NCI-H1436 treated with DMSO at 0.1 percent for 48 hours (cell line): ENCODE measurements at places on chromosomes 7 and 10.

- DNase-seq, result no peak
Observed at GRCh38 chr7:126750207-126750911, 502.4 kb downstream of the GRM8 start.

GRCh38 chr7:101954499-101954898, 137.1 kb downstream of the CUX1 start:
- no peak for DNase-seq

GRCh38 chr10:106360870-106361269, 803.6 kb downstream of the SORCS1 start:
- no peak for DNase-seq

- no peak for DNase-seq
Observed at GRCh38 chr10:69883310-69884023, 81.8 kb downstream of the COL13A1 start.

DNA sequence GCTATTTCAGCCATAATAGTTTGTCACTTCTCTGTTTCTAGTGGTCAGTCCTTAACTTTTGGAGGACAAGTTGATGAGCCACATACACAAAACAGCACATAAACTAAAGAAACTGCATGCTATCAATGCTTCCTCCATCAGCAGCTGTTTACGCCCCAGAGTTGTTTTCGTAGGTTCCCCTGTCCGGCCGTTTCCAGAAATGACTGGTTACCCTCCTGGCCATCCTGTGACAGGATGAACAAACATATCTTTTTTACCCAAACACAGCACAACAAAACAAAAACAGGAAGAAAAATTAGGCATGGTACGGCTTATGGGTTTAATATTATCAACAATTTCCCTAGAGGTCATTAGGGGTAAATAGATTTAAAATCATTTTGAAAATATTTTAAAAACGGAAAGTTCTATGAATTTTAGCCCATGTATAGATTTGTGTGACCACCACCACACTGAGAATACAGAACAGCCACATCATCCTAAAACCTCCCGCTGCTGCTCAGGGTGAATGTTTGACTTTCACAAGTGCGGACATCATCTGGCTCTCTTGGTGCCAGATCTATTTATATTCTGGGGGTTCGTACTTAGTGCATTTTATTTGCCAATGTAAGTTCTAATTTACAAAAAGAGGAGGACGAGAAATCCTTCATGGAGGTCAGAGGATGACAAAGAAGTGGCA, 74.8 kb downstream of the HIPK2 start:
- DNase-seq, result no peak

GRCh38 chr10:96299383-96299782, 4.9 kb upstream of the DNTT start:
- DNase-seq, result no peak

GRCh38 chr7:127588697-127589482, 679 bp downstream of the ARF5 start:
- DNase-seq, result peak; percentile 5

GRCh38 chr10:84177541-84178141, 4.0 kb downstream of the GPR15LG start:
- DNase-seq, result no peak

DNA sequence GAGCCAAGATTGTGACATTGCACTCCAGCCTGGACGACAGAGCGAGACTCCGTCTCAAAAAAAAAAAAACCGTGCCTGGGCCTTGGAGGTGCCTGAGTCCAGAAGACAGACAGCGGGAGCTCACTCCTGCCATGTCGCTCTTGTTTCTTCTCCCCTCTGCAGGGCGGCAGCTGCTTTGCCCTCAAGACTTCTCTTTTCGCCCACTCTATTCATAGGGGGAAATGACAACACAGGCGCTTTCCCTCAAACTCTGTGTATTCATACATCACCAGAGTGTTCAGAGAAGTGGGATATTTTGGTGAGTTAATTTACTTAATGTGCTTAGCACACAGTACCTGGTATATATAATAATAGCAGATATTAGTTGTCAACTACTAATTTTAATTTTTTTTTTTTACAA, 44.5 kb downstream of the FOXK1 start:
- DNase-seq, result no peak

GRCh38 chr7:131424219-131424822, 96.6 kb downstream of the MKLN1 start:
- no peak for DNase-seq

DNA sequence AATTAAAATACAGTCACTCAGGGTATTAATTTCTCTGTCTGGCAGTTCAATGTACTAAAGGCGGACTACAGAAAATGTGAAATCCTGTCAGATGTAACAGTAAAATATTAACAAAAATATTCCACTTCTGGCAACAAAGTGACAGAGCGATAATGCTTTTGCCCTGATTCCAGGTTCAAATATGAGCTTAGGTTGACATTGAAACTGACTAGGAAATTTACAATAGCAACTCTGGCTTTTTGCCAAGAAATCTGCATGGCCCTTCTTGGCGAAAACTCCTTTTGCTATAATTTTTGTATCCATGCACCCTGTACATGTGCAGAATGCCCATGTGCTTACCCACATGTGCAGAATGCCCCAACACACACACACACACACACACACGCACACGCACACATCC, 552.2 kb downstream of the MDFIC start:
- no peak for DNase-seq

- DNase-seq, result no peak
Observed at GRCh38 chr7:82264783-82265305, 178.7 kb downstream of the CACNA2D1 start.

DNA sequence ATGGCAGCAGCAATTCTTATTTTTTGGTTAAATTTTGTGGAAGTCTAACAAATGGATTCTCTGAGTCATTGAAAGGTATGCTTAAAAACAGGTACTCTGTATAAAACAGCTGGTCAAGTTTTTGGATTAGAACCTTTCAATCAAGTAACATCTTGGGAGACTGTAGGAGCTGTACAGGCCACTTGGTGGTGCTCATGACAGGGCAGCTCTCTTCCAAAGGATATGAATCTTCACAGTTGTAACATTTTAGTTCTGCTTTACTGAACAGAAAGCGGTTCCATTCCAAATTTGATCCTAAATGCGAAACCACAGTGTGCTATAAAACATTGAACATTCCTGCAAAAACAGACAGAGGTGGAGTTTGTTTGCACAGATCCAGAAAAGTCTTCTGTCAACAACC, 44.5 kb upstream of the AGR3 start:
- DNase-seq, result no peak

- no peak for DNase-seq
Observed at GRCh38 chr7:73809467-73809951, 21.3 kb upstream of the CLDN4 start.

- no peak for DNase-seq
Observed at GRCh38 chr10:91571671-91572070, 61.2 kb downstream of the PPP1R3C start.

GRCh38 chr7:26863518-26864308, 677 bp downstream of the SKAP2 start:
- DNase-seq, result no peak

DNA sequence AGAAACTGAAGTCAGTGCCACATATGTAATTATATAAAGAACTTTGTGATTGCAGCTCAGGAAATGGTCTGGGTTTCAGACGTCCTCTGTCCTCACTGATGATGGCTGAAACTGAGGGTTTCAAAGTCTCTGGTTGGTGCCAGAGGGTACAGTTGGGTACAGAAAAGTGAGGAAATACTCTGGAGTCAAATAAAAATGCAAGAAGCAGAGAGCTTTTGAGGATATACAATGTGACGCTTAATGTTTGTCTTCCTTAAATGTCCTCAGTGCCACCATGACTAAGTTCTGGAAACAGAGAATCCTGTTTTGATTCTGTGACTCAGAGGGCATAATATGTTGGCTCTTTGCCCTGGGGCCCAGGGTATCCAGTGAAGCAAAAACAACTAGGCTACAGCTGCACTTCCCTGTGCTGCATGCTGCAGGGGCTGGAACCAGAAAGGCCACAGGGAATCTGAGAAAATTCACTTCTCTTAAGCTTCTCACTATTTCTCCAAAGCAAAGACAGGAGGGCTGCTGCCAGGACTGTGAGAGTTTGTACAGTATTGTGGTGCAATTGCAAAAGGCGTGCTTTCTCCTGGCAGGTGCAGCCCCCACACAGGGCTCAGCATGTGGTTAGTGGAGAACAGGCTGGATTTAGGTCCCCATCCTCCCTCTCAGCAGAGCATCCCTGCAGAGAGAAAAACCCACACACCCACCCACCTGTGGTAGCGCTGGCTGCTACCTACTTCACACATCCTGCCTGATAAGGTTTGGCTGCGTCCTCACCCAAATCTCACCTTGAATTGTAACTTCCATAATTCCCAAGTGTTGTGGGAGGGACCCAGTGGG, 169.5 kb upstream of the SVIL start:
- DNase-seq, result no peak
